ENCODE measurements at places on chromosomes 3 and 15.

- peak; percentile 77 for DNase-seq
Measured at GRCh38 chr3:46998121-46998851, 18.8 kb downstream of the NBEAL2 start.

DNA sequence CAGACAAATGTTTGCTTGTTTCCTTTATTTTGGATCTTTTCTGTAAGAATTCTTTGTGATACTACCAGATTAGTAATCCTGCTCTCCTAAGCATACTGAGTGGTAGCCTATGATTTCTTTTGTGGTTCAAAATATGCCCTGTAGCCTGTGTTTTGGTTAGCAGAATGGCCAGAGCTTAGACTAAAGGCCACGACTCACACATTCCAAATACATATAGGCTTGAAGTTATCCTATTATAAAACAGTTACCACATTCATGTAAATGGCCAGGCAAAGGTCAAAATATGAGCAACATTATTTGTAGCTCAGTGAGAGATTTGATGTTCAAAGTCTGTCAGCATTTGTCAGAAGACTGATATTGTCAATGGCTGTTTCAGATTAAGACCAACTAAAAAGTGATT lies 84.5 kb downstream of the MITF start:
- DNase-seq, result no peak

GRCh38 chr3:98954242-98954641 lies 52.7 kb upstream of the DCBLD2 start:
- DNase-seq, result no peak

DNA sequence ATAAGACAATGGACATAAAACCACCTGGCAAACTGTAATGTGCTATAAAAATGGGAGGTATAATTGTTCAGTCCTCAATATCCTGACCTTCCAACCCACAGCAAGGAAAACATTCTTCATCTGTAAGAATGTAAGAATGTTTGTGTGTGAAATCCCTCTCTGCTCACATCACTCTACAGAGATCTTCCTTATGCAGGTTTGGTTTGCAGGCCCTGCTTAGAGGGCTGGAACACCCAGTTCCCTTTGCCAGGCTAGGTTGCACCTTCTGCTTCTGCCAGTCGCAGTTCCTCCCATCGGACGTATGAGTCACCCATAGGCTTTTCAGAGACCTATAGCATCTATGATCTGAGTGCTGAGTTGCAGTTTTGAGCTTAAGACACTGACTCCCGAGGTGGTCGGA lies 24.1 kb upstream of the MINAR1 start:
- no peak for DNase-seq

DNA sequence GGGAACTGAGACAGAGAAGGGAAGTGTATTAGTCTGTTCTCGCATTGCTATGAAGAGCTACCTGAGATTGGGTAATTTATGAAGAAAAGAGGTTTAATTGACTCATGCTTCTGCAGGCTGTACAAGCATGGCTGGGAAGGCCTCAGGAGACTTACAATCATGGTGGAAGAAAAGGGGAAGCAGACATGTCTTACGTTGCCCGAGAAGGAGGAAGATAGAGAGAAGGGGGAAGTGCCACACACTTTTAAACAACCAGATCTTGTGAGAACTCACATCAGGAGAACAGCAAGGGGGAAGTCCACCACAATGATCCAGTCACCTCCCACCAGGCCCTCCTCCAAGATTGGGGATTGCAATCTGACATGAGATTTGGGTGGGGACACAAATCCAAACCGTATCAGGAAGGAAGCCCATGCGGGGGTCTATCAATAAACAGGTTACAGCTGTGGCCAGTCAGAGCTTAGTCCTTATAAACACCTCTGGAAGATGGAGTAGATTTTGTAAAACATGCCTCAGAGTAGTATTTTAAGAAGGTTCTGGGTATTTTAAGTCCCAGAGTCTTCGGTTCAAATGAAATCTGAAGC lies 153.9 kb downstream of the GHSR start:
- no peak for DNase-seq

GRCh38 chr3:159844801-159845261 lies 143.8 kb upstream of the IL12A start:
- DNase-seq, result no peak

- DNase-seq, result no peak
Measured at GRCh38 chr3:98744283-98744682, 18.9 kb upstream of the ST3GAL6 start.

DNA sequence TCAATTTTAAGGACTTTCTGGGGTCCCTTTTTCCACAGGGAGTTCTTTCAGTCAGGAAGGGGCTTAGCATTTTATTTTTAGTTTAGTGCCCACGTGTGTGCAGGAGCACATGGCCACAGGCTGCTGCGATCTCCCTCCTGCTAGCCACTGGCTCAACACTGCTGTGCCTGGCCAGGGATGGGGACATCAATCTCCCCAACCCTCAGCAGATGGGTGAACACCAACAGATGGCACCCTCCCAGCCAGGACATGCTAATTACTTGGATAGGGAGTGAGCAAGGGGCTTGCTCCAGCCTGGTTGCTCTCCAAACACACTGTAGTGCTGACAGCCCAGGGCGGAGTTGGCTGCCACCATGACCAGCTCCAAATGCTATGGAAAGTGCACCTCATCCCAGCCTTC lies 7.4 kb upstream of the RIOX2 start:
- DNase-seq, result no peak

- no peak for DNase-seq
Measured at GRCh38 chr15:60494108-60494507, 15.2 kb upstream of the ICE2 start.

GRCh38 chr15:88769161-88769971 lies 33.9 kb upstream of the ACAN start:
- DNase-seq, result peak; percentile 1

DNA sequence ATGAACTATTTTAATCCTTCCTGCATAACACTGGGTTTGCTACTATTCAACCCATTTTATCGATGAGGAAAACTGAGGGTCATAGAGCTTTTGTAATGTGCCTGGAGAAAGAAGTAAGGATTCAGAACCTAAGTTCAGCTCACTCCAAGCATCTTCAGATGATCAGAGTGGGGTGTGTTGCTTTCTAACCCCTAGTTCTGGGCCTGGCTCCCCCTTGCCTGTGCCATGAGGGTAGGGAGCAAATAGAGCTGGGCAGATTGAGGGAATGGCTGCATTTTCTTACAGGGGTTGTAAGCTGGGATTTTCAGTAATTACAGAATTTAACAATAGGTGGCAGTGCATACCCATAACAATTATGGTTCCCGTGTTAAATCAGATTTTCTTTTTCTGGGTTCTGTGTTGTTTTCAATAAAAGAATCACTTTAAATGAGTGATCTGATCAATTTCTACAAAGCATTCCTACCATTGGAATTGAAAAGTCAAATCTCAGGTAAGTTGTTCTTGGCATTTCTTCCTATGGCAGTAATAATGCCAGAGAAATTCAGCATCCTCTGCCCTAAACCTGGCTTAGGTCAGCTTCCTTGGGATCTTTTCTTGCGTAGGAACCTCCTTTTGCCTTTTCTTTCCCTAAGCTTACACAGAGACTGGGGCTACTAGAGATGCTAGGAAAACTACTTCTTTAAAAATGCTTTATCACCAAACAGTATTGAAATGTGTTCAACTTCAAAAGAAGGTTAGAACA lies 103.8 kb upstream of the IL12A start:
- DNase-seq, result no peak

Data from GM06990 (cell line).